ENCODE measurements at places on chromosomes 7 and 10.

DNA sequence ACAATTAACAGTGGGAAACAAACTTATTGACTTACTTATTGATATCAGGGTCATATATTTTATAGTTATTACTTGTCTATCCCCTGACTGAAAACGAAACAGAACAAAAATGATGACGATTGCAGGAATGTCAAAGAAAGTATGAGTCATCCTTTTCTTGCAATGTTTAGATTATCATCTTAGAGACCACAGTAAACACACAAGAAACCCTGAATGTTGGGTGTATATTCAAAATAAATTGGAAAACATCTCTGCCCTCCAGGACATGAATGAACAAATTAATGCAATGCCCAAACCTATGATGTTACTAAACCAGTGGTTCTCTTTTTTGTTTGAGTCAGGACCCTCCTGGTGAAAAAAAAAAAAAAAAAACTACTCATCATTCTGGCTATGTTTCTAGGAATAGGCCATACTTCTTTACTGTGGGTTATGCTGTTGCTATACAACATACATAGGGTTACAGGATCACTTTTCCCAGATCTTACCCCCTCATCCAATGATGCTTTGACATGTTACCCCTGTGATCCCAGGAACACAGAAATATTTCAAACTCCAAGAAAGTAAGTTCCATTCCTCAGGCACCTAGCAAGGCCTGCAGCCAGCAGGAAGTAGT, 623.4 kb upstream of the IGFBP3 start:
- DNase-seq, result no peak

GRCh38 chr7:20359341-20359963, 28.8 kb downstream of the ITGB8 start:
- no peak for DNase-seq

- no peak for DNase-seq
These were observed 1.5 kb downstream of the PVRIG start for GRCh38 chr7:100221231-100221718.

GRCh38 chr7:48298779-48299178, 127.5 kb downstream of the ABCA13 start:
- no peak for DNase-seq

DNA sequence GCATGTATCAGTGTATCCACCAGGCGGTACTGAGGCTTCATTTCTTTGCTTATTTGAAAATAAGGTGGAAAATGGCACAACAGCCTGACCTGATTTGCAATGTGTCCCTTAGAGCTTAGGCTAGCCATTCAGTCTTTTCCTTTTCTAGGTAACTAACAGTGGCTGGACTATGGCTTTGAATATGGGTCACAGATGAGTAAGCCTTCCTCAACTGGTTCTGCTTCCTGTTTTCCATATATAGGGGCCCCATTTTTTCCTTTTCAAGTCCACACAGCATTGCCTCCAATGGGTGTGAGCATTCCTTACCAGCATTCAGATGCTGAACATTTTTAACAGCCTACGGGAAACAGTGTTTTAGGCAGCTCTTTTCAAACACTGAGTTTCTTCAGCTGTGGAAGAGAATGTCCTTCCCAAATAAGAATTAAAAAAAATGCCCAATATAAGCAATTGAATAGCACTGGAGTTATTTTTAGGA, 3.9 kb upstream of the ITGB1 start:
- DNase-seq, result peak; percentile 15

GRCh38 chr10:30354669-30355068, 5.6 kb upstream of the MTPAP start:
- no peak for DNase-seq

DNA sequence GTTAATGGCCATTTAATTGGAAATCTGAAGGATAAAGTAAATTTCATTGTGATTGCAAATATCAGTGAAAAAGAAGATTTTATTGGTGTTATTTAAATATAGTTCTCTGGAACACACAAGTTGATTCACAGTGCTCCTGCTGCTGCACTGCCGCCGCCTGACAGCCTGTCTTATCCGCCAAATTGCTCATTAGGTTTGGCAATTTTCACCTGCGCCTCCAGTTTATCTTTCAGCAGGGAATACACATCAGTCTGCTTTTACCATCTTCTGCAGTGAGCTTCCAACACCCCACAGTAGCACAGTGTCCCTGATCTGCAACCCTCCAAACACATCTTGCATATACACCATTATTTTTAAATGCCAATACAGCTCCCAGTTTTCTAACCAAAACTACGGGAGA, 308.3 kb downstream of the PARD3 start:
- DNase-seq, result no peak

GRCh38 chr7:108395426-108395825, 60.8 kb downstream of the NRCAM start:
- DNase-seq, result no peak

DNA sequence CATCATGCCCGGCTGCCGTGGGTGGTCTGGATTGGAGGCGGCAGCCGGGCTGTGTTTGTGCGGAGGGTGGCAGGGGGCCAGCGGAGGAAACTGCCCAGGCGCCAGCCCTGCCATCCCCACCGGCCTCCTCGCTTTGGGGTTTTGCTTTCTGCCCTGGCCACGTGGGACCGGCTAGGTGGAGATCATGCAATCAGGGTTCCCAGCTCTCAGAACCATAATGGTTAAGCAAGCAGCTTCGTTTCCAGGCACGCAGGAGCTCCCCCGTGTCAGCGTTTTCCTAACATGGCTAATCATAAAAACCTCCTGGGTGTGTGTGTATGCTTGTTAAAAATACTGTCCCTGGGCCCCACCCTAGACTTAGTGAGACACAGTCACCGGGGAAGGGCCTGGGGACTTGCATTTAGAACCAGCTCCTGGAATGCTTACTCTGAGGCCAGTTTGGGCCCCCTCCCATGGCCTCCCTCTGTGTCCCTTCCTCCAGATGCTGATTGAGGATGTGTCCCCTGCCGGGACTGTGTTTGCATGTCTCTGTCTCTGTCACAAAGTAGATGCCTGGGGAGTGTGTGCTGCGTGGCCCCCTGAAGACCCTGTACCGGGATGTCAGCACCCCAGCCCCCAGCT, 119.3 kb downstream of the CUX1 start:
- no peak for DNase-seq
